Activated CD4-positive, alpha-beta T cell treated with anti-CD3 and anti-CD28 coated beads, Interleukin-2, amount 50 U/mL, for 16 hours (primary cell): ENCODE measurements at places on chromosomes 3 and 15.
A peak's percentile ranks its signal among the peaks of the same experiment; 100 is the strongest.

DNA sequence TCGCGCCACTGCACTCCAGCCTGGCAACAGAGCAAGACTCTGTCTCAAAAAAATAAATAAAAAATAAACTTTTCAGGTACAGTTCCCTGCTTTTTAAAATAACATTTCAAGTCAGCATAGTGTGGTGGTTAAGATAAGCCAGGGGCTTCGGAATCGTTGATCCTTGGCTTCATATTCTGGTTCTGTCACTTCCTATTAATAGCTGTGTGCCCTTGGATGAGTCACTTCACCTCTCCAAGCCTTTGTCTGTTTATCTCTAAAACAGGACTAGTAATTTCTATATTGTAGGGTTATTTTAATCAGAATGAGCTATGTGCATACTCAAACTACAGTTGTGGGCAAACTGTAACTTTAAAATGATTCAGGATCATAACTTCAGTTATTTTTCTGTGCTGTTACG is 53.8 kb upstream of the SENP5 start:
- DNase-seq = no peak

DNA sequence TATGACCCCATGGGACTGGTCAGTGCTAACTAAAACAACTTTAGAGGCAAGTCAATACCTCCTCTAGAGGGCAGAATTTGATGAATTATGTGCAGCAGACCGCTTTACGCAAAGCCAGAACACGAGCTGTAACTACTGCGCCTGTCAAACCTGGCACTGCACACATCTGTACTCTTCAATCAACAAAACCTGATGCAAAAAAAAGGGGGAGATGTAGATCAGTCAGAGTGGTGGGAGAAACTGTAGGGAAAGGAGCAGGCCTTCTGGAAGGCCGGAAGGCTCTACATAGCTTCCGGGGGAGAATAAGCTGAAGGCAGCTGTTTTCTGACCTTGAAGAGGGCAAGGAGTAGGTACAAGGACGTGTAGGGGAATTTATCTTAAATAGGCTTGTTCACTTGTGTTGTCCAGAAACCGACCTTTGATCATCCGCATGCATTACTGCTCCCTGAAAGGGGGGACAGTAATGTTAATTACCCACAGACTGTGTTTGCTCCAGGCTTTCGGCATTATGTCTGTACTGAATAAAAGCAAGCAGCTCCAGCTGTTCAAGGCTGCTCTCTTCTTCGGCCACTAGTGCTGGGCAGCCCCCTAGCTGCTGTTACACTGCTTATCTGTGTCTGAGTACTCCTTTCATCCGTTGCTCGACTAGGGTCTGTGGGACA is 41.0 kb downstream of the GPR160 start:
- DNase-seq = no peak

DNA sequence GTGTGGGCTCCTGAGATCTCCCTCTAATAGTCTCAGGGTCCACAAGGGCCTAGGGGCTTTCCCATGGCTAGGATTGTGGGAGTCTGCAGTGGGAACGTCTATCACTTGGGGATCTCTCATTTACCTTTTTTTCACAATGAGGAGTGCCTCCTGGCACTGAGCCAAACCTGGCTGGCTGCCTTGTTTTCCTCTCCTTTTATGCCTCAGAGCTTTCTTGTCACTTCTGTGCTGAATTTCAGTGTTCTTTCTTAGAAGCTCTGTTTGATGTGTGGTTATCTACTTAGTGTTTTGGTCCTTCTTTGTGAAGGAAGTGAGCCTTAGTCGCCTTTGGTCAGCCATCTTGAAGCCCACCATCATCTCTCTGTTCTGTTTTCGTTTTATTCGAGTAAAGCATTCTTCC is 33.9 kb downstream of the DOCK3 start:
- no peak for DNase-seq

GRCh38 chr3:17030956-17031652 is 146.3 kb downstream of the PLCL2 start:
- no peak for DNase-seq

DNA sequence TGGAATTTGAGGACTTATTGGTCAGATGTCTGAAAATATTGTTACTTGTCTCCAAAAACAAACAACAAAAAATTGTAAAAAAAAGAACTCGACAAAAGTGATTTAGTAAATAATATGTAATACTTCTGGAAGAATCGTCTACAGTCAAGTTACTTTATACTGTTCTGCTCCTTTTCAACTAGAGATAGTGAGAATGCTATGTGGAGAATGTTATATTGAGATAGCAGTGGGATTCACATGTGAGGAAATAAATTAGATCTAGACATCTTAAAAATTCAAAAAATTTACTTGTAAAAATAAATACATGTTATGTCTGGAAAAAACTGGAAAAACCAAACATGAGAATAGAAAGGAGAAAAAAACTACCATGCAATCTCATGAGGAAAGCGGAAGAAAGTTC is 64.9 kb downstream of the SGO1 start:
- DNase-seq = no peak

GRCh38 chr3:43378066-43378935 is 92.0 kb downstream of the SNRK start:
- peak; percentile 66 for DNase-seq

- DNase-seq = no peak
Observed at GRCh38 chr3:22263042-22263441, 512.0 kb upstream of the ZNF385D start.

DNA sequence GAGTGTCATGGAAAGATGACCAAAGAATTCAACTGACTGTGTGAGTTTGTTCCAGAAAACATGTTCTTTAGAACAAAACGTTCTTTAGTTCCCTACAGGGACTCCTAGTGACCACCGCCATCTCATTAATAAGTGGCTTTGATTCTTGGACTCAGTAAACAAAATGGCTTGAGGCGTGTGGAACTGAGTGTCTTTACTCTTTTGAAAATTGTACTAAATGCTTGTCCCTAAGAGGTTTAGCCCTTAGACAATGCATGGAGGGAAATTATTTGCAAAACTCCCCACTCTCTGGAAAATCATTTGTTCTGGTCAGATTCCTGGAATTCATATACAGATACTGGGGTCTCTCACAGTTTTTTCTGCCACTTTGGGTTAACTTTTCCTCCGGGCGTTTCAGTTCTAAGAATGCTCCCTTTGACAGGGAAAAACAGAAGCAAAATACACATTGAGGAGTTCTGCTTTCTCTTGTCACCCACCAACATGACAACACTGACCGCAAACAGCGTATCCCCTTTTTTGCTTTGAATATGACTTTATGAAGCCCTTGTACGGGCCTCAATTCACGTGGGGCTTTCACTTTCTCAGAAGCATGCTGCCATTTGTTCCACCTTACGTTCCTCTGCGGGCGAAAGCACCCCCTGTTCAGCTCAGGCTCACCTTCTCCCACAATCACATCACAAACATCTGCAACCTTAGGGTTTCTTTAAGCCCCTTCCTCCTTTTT is 15.3 kb upstream of the NRROS start:
- peak; percentile 64 for DNase-seq

GRCh38 chr15:91104111-91104510 is 4.1 kb downstream of the SV2B start:
- DNase-seq = no peak

DNA sequence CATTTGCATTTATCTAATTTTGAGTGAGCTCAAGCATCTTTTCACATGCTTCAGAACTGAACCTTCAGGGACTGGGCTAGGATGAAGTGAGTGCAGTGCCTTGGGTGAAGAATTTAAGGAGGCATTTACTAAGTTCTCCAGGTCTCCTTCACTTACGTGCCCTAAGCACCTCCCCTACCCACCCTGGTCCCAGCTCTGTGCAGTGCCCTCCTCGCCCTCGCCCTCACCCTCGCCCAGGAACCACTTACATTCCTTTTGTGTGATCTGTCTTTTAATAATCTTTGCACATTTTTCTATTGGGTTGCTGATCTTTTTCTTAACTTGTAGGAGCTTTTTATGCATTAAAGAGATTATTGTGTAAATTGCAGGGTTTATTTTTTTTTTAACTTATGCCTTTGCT is 322.6 kb downstream of the THSD4 start:
- DNase-seq = no peak

GRCh38 chr3:188819939-188820338 is 351.8 kb upstream of the TPRG1 start:
- DNase-seq = no peak

- no peak for DNase-seq
Observed at GRCh38 chr15:70741677-70742293, 21.6 kb downstream of the UACA start.

- peak; percentile 37 for DNase-seq
Observed at GRCh38 chr15:78714890-78715289, 73.9 kb upstream of the CHRNB4 start.

DNA sequence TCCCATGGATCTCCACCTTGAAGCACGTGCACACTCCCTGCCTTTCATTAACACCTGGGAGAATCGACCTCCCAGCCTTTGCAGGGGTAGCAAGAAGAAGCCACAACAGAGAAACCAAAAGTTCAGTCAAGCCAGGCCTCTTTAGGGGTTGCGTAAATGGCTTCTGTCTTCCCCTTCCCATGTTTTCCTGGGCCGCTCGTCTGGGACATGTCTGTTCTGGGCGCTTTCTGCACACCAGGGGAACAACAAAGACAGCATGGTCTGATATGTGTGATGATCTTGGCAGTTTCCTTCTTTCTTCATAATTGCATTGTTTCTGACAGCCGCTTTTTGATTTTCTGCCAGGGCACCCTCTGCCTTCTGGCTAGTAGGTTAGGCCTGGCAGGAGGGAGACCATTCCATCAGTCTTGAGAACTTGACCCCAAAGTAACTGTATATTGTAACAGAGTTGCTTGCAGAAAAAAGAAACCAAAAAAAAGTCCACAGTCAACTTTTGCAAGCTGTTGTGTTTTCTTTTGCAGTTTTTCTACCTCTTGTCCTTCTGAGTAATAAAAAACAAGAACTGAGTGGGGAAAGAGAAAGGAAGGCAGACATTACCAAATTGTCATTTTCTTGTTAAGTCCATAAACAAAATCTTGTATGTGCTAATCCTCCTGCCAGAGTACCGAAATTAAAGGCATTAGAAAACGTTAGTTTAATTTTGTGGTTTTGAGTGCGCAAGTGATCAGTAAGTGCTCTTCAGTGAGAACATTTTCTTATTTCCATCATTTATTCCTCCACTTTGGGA is 56.0 kb upstream of the FURIN start:
- DNase-seq = no peak

- DNase-seq = no peak
Observed at GRCh38 chr3:143261848-143262247, 142.3 kb downstream of the CHST2 start.

DNA sequence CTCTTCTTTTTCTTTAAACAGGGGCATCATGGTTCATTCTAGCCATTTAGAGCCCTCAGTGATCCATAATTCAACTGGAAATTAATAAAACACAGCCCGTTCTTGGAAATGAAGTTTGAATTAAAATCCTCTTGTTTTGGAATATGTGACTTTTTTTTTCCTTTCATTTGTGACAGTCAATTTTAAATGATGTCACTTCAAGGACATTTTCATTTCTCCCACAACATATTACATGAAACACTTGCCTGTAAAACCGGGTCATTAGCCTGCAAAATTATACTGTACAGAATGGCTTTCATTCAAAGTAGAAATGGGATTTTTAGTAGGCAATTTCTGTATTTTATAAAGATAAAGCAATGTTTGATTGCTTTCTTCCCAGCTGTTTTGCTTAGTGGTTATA is 789 bp upstream of the SEMA6D start:
- DNase-seq = no peak

GRCh38 chr3:172151651-172152649 is 112.6 kb downstream of the FNDC3B start:
- DNase-seq = no peak

GRCh38 chr3:122397201-122397600 is 13.2 kb downstream of the FAM162A start:
- DNase-seq = no peak

DNA sequence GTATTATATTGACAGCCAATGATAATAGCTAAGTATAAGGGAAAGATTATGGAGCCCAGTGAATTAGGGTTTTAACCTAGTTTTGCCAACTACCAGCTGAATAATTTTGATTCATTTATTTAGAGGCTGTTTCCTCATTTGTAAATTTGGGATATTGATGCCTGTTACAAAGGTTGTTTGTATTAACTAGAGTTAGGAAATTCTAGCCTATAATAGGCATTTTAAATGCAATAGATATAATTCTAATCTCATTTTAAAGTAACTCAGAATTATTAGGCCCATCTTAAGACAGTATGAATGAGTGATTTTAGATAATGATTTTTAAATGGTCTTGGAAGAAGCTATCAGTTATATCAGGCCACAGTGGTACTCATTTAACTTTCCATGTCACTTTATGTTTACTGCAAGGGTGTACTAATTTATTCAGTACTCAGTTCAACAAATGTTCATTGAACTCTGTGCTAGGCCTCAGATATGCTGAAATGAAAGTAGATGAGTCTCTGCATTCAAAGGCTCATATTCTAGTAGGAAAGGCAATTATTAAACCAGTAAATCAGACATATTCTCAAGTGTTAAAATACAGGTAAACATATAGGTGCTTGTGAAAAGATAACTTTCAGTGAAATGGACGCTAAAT is 200.8 kb downstream of the KLHL25 start:
- DNase-seq = no peak

DNA sequence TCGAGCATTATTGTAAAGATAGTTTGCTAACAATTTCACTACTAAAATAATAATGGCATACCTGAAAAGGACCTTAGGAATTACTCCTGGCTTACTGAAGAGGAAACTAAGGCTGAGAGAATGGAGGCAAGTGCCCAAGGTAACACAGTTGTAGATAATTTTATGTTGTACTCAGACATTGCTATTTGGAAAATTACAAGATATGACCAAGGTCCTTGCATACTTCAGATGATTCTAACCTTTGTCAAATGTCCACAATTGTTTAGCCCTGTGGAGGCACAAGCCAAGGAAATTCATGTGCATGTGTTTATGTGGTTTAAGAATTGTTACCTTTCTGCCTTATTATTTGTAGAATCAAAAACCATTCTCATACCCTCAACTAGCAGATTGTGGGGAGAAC is 105.7 kb downstream of the TUSC7 start:
- no peak for DNase-seq

DNA sequence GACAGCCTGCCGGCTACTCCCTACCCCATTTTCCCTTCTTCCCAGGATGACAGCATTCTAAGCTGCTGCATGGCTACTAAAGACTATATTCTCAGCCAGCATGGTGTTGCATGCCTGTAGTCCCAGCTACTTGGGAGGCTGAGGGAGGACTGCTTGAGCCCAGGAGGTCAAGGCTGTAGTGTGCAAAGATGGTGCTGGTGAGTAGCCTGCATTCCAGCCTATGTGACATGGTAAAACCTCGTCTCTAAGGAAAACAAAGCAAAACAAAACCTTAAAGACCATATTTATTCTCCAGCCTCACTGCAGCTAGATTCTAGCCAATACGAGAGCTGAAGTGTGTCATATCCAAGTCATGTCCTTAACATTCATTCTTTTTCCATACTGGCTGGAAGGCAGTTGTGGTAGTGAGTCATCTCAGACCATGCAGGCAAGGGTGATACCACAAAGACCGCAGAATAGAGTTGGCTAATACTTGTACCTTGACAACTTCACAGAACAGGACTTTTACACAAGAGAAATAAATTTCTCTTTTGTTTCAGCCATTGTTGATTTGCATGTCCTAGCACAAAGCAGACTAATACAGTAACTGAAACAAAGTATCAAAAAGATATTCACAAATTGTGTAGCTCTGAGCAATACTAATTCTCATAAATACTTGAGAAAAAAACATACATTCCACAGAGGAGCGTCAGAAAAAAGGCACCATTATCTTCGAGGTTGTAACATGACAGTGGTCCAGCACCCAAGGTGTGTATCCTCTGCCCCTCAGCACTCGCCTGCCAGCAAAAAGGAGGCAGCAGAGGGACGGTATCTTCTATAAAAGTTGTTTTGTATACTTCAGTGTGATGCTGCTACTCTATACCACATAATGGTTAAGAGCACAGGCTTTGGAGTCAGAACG is 14.8 kb downstream of the PBRM1 start:
- DNase-seq = peak; percentile 94
